SJCRH30 (cell line): ENCODE measurements at places on chromosomes 12 and 14. TPM values are rescaled to one million over a fixed set of nuclear protein-coding genes. Genes with fewer than 3 reads are reported as not detected.

DNA sequence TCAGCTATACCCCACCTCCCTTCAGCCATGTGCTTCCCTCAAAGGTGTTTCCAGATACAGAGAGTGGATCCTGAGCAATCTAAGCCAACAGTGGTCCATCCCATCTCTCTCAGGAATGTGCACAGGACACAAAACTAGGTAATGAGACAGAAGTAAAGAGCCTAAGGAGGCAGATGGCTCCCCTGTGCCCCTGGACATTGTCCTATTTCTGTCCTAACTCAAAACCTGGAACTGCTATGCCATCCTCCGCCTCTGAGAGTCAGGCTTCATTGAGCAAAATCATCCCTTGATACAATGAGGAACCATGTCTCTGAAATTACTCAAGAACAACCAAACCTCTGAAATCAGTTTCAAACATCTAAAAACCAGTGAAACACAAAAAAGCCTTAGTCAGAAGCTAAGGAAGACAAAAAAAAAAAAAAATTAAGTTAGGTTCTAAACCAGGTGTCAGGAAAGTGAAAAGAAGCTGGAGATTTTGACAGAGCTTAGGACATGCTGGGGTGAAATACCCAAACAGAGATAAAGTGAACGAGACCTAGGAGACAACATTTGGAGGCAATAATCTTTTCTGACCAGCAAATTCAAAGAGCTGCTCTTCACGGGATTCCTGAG lies 200.3 kb upstream of the PLEKHG7 start:
- no peaks in the 10 kb centered on the region for H3K36me3 ChIP-seq
- H3K4me3 ChIP-seq: peak overlapping the region; percentile 32; the same call in 1 of the 2 replicates
- no peaks in the 10 kb centered on the region for H3K27me3 ChIP-seq
- H3K4me1 ChIP-seq: peaks cover 37% of the 10 kb centered on the region
- peak overlapping the region; percentile 97 for H3K27ac ChIP-seq

GRCh38 chr12:4281173-4281654 lies 7.7 kb downstream of the CCND2 start:
- H3K27me3 ChIP-seq: no peaks in the 10 kb centered on the region
- no peak for DNase-seq

DNA sequence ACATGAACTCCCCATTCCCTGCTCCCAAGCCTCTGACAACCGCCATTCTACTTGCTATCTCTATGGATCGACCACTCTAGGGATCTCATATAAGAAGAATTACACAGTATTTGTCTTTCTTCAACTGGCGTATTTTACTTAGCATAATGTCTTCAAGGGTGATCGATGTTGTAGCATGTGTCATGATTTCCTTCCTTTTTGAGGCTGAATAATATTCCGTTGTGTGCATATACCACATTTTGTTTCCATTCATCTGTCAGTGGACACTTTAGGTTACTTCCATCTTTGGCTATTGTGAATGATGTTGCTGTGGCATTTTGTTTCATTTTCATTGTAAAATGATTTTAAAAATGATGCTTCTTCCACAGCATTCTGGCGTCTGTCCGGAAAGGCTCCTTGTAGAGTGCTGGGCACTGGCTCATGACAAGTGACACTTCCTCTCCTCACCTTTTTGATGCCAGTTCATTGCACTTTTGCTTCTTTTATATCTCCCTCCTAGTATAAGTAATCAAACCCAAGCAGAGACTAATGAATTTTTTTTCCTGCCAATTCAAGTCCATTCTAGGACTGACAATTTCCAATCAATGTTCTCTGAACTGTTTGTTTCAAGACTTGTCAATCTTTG lies 39.3 kb downstream of the SCN8A start:
- no peaks in the 10 kb centered on the region for H3K4me1 ChIP-seq
- peaks cover under 1% of the 10 kb centered on the region; the same call in 1 of the 2 replicates for H3K27me3 ChIP-seq
- no peak overlapping the region for H3K27ac ChIP-seq

Gene MUCL1
- total RNA-seq: not detected in 2 replicates

Gene KRT82
- not detected in 2 replicates for total RNA-seq

DNA sequence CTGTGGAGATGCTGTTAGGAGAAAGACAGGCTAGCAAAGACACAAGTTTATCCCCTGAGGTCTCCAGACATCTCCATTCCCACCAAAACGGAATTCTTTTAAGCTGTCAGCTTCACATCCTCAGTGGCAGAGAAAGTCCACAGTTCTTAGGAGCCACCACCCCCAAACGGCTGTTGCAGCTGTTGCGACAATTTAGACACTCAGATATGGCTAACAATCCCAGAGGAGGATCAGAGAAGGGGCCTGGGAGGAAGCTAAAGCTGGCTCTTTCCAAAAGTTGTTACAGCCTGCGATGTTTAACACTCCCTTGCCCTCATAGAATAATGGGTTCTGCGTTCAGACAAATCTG lies 1.9 kb upstream of the ATP5MC2 start:
- H3K27ac ChIP-seq: peak overlapping the region; percentile 82
- peaks cover 4% of the 10 kb centered on the region; the same call in 1 of the 2 replicates for H3K36me3 ChIP-seq
- DNase-seq: peak; percentile 67
- no peaks in the 10 kb centered on the region for H3K27me3 ChIP-seq
- peaks cover 5% of the 10 kb centered on the region; the same call in 1 of the 2 replicates for H3K4me1 ChIP-seq

DNA sequence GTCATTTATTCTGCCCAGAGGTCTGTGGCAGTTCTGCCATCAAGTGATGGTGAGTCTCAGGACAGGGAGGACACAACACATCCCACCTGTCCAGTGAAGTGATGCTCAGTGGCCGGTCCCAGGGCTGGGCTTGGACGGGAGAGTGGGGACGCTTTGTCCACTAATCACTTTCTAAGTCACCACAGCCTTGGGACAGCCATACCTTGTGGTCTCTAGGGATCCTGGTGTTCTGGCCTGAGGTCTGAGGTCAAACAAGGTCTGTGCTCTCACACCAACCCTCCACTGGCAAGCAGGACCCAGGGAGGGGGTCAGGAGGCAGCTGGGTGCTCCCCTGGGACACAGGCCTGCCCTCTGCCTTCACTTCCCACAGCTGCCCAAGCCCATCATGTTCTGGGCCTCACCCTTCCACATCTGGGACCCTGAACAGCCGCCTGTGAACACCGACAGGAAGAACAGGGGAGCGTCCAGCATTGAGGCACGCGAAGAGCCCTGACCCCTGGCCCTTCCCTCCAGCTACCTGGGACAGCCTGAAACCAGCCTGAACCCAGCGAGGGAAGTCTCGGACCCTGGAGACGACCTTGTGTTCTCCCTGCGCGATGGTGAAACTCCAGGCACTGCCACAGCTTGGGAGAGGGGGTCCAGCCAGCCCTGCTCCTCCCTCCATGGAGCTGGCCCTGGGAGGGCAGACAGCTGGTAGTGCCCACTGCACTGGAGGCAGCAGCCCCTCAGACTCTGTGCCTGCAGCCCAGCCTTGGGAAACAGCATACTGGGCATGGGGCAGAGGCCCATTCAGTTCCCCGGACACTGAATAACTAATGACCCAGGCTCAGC lies 19.7 kb upstream of the GPR132 start:
- peaks cover 3% of the 10 kb centered on the region for H3K4me1 ChIP-seq
- H3K4me3 ChIP-seq: no peak overlapping the region
- no peaks in the 10 kb centered on the region for H3K27me3 ChIP-seq

DNA sequence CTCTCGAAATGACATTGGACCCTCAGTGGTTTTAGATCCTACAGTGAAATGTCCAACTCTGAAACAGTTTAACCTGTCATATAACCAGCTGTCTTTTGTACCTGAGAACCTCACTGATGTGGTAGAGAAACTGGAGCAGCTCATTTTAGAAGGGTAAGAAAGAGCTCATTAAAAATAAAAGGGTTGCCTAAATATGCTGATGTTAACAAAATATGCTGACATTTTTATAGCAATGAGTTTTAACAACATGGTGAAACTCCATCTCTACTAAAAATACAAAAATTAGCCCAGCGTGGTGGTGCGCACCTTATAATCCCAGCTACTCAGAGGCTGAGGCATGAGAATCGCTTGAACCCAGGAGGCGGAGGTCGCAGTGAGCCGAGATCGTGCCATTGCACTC lies 73.5 kb downstream of the LRRK2 start:
- no peaks in the 10 kb centered on the region for H3K4me1 ChIP-seq
- DNase-seq: no peak
- no peak overlapping the region for H3K27ac ChIP-seq
- no peaks in the 10 kb centered on the region for H3K36me3 ChIP-seq
- H3K4me3 ChIP-seq: no peak overlapping the region

Gene VRTN
- total RNA-seq: not detected in 2 replicates

- no peak overlapping the region for H3K27ac ChIP-seq
- H3K36me3 ChIP-seq: no peaks in the 10 kb centered on the region
- no peak overlapping the region for H3K4me3 ChIP-seq
- 0 out of 2 replicates have a peak, but pooled peaks cover 2% of the 10 kb centered on the region for H3K4me1 ChIP-seq
- H3K27me3 ChIP-seq: no peaks in the 10 kb centered on the region
These were observed 6.4 kb downstream of the NGB start for GRCh38 chr14:77264466-77265186.

Gene RAPGEF3
- 0.49 and 0.68 TPM in 2 replicates for total RNA-seq

DNA sequence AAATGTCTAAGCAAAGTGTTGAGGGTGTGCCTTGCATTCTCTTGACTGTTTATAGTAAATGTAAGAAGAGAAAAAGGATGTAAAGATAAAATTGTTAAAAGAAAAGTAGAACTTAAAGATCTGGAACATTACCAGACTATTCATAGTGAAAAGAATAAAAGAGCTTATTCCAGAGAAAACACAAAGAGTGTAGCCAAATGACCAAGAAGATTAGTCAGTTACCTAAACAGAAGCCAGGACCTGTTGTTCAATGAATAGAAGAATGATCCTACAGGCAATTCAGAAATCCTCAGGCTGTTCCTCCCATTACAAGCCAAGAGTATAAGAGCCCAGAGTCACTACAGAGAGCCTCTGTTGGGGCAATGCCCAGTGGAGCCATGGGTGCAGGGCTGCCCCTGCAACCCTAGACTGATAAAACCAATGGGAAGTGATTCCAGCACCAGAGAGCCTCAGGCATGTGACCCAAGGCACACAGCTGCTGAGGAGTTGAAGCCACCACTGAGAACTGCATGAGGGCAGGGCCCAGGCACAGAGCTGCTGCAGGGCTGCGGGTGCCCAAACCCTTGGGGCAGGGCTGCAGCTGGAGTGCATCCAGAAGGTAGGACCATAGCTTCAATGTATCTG lies 91.1 kb upstream of the SLC38A4 start:
- DNase-seq: no peak
- no peaks in the 10 kb centered on the region for H3K36me3 ChIP-seq
- peaks cover 17% of the 10 kb centered on the region for H3K4me1 ChIP-seq
- H3K27me3 ChIP-seq: no peaks in the 10 kb centered on the region
- H3K4me3 ChIP-seq: no peak overlapping the region

GRCh38 chr12:14950982-14951746 lies 10.2 kb downstream of the ARHGDIB start:
- no peaks in the 10 kb centered on the region for H3K36me3 ChIP-seq
- H3K4me1 ChIP-seq: 0 out of 2 replicates have a peak, but pooled peaks cover 8% of the 10 kb centered on the region
- no peak overlapping the region for H3K27ac ChIP-seq
- no peak overlapping the region for H3K4me3 ChIP-seq

Gene SYNDIG1L
- total RNA-seq: not detected in 2 replicates

GRCh38 chr12:55060470-55060869 lies 40.7 kb downstream of the NEUROD4 start:
- no peak overlapping the region for H3K4me3 ChIP-seq
- H3K27ac ChIP-seq: no peak overlapping the region
- peaks cover 9% of the 10 kb centered on the region for H3K4me1 ChIP-seq
- no peak for DNase-seq
- no peaks in the 10 kb centered on the region for H3K36me3 ChIP-seq
- H3K27me3 ChIP-seq: no peaks in the 10 kb centered on the region

Gene EFS
- total RNA-seq: 22.5 and 26.4 TPM in 2 replicates

DNA sequence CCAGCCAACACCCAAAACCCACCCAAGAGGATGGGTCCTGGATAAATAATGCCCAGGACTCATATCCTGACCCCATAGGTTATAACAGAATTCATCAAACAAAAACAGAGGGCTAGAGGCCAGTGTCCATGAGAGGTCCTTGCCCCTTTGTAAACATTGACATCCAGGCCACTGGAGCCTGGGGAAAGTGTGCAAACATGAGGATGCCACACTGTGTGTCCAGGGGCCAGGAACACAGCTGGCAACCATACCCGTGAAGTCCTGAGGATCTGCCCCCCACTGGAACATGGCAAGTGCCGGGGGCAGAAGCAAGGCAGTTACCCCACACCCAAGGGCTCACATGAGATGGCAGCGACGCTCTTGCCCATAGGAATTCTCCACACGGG lies 4.2 kb upstream of the KMT2D start:
- no peaks in the 10 kb centered on the region for H3K36me3 ChIP-seq
- no peak for DNase-seq
- no peak overlapping the region for H3K4me3 ChIP-seq

GRCh38 chr14:102986810-102987579 lies 64.5 kb downstream of the AMN start:
- H3K36me3 ChIP-seq: peaks cover 46% of the 10 kb centered on the region
- no peak overlapping the region for H3K4me3 ChIP-seq
- no peaks in the 10 kb centered on the region; the same call in 1 of the 2 replicates for H3K4me1 ChIP-seq

GRCh38 chr14:74089251-74090020 lies 4.7 kb downstream of the LIN52 start:
- H3K36me3 ChIP-seq: peaks cover 3% of the 10 kb centered on the region
- H3K4me3 ChIP-seq: no peak overlapping the region
- no peak overlapping the region for H3K27ac ChIP-seq

- H3K4me1 ChIP-seq: no peaks in the 10 kb centered on the region
- no peaks in the 10 kb centered on the region for H3K36me3 ChIP-seq
- no peak for DNase-seq
- no peaks in the 10 kb centered on the region for H3K27me3 ChIP-seq
These were observed 88.9 kb downstream of the NUMB start for GRCh38 chr14:73369428-73369827.

- DNase-seq: no peak
- peaks cover 3% of the 10 kb centered on the region; the same call in 1 of the 2 replicates for H3K4me1 ChIP-seq
- no peak overlapping the region for H3K4me3 ChIP-seq
- no peaks in the 10 kb centered on the region for H3K36me3 ChIP-seq
- H3K27ac ChIP-seq: no peak overlapping the region
These were observed 18.3 kb downstream of the PLEK2 start for GRCh38 chr14:67393689-67394088.

DNA sequence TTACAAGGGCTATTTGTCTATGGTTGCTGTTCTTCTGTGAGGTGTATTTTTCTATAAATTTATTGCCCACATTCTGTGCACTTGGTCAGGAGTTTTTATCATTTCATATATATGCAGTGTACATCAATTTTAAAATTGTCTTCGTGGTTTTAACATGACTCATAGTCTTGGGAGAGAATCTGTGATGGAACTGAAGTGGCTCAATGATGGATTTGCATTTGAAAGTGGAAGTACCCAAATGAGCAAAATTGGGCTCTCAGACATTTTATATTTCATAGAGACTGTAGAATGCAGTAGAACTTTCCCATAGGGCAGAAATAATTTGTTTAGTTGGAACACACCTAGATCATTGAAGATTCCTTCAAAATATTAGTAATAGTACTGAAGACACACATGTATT lies 1.9 kb upstream of the SCFD1 start:
- no peak overlapping the region for H3K4me3 ChIP-seq
- no peak for DNase-seq
- no peaks in the 10 kb centered on the region; the same call in 1 of the 2 replicates for H3K27me3 ChIP-seq
- no peaks in the 10 kb centered on the region; the same call in none of the 2 replicates for H3K4me1 ChIP-seq

Gene CLEC4D
- total RNA-seq: 0.61 TPM in 1 of 2 replicates, not detected in the other

DNA sequence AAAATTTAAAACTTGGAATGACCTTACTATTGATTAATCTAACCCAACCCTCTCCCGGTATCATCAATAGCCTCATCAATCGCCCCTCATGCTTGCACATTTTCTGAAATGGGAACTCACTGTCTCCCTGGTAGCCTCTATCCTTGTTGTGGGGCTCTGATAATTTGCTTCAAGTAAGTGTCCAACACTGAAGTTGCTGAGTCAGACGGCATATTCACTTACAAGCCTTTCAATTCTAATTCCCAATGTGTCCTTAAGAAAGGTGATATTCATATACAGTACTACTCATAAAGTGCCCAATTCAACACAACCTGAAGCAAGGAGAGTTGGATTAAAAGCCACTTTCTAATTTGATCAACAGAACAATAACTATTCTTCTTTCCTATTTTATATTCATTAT lies 1146.1 kb upstream of the TMEM132C start:
- H3K27ac ChIP-seq: no peak overlapping the region
- H3K4me3 ChIP-seq: no peak overlapping the region
- H3K4me1 ChIP-seq: no peaks in the 10 kb centered on the region
- H3K36me3 ChIP-seq: no peaks in the 10 kb centered on the region
- no peaks in the 10 kb centered on the region for H3K27me3 ChIP-seq

Gene C12orf60
- total RNA-seq: 1.2 and 1.8 TPM in 2 replicates

Gene RERG
- not detected in 2 replicates for total RNA-seq
